ENCODE measurements at places on chromosomes 2 and 18. TPM values are rescaled to one million over a fixed set of nuclear protein-coding genes. Genes with fewer than 3 reads are reported as not detected.

DNA sequence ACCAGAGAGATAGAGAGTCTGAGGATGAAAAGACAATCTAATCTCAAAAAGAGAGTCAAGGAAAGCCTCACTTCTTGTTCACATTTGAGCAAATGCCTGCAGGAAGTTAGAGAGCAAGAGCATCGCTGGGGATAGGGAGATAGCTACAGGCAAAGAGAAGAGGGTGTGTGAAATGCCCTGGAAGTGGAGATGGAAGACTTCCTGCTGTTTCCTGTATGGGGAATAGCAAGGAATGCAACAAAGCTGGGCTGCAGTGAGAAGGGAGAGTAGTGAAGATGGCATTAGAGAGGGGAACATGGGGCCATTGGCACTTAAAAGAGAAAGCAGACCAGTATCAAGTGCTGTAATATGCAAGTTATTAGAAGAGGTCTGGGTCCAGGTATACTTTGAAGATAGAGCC is 488.6 kb downstream of the METTL4 start:
- DNase-seq: no peak

DNA sequence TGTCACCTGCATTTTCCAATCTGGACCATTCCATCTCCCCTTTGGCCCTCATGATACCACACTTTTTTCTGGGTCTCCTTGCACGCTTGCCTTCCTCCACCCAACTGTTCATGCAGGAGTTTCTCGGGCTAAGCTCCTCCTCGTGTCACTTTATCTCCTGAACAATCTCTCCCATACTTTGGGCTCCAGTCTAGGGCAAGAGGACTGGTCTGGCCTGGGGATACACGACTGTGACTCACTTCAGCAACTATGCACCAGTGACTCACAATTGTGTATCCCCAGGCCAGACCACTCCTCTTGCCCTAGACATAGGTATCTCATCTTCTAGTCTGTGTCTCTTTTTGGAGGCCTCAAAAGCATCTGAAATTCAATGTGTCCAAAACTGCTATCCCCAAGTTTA is 149.4 kb upstream of the PTPRM start:
- peak; percentile 44 for DNase-seq

DNA sequence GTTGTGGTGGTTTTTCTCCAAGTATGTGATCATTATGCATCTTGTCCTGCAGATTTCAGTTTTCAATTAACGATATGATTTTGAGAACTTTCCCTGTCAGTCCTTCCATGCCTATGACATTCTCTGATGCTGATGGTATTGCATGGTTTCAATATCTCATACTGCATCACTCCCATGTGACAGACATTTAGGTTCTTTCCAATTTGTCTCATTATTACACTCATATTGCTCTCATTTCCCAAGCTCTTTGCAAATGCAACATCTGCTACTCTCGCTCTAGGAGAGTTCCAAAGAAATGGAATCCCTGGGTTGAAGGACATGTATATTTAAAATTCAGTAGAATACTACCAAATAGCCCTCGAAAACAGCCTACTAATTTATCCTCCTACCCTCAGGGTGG is 125.5 kb downstream of the MARCHF4 start:
- no peak for DNase-seq

GRCh38 chr2:225431105-225431863 is 31.8 kb downstream of the NYAP2 start:
- no peak for DNase-seq

- DNase-seq: no peak
Measured at GRCh38 chr2:119697290-119698020, 18.5 kb downstream of the TMEM177 start.

DNA sequence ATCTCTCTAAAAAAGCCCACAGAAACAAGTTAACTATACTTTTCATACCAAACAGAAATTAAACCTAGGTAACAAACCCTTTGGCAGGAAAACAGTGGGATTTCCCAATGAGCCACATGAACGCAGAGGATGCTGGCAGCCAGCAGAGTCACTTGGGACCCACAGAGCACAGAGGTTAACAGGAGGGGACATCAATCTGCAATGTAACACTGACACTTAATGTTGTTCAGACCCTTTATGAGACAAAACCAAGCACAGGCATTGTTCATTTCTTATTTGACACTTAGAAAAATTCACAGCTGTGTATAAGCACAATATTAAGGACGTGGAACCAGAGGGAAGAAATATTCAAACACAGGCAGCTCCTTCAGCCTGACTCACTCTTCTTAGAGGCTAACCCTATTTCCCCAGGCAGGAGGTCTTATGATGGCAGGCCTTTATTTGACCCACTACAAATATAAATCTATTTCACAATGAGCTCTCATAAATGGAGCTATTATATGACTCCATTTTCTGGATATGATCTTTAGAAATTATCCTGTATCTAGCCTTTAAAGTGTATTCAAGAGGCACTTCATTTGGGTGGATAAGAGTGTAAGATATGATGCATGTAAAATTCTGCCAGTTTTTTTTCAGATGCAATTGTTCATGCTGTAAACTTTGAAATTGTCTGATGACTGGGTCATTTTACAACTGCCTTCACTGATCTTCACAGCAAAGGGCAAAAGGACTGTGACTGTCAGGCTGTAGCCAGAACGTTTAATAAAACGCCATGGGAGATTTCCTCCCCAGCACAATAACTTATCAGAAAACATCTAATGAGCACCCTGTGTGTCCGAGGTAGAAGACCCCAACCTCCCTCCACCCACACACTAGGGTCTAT is 132.8 kb upstream of the SATB2 start:
- DNase-seq: no peak

- no peak for DNase-seq
Measured at GRCh38 chr2:241788572-241788971, 11.9 kb downstream of the GAL3ST2 start.

- no peak for DNase-seq
Measured at GRCh38 chr18:77201506-77201905, 48.1 kb upstream of the GALR1 start.

- DNase-seq: no peak
Measured at GRCh38 chr18:45715212-45715780, 8.7 kb upstream of the SLC14A1 start.

SNED1 gene
- total RNA-seq: 0.48 TPM

HOXD10 gene
- not detected for total RNA-seq

FMNL2 gene
- total RNA-seq: 29.1 TPM

Data from astrocyte (in vitro differentiated cells and primary cell).